ENCODE measurements at places on chromosomes 16 and 17.

- DNase-seq = peak; percentile 75
Measured at GRCh38 chr17:40284085-40284713, 3.5 kb upstream of the CDC6 start.

GRCh38 chr16:78689028-78689427 is 589.6 kb downstream of the WWOX start:
- DNase-seq = no peak

DNA sequence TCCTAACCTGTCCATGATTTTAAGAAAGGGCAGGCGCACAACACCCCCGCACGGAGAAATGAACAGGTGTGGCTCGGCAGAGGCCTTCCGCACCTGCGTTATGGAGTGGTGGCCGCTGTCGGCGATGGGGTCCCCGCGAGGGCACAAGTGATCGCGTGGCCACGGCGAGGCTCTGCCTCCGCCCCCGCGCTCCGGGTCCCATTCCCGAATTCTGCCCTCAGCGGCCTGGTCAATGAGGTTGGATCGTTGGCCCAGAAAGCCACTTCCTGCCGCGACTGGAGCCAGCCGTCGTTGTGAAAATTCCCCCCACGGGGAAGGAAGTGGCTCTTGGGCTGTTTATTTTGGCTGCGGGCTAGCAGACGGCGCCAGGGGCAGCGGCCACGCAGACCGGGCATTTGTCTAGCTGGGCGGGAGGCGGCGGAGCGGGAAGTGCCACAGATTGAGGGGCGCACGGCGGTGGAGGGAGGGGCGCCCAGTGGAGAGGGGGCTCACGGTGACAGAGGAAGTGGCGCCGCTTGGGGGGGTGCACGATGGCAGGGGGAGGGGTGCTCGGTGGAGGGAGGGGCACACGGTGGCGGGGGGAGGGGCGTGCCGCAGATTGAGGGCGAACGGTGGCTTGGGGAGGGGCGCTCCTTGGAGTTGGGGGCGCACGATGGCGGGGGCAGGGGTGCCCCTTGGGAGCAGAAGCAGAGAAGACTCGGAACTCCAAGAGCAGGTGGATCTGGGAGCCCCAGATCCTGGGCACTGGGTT is 25.0 kb downstream of the MRC2 start:
- DNase-seq = peak; percentile 89

- peak; percentile 10 for DNase-seq
Measured at GRCh38 chr16:49352892-49353291, 20.7 kb upstream of the C16orf78 start.

DNA sequence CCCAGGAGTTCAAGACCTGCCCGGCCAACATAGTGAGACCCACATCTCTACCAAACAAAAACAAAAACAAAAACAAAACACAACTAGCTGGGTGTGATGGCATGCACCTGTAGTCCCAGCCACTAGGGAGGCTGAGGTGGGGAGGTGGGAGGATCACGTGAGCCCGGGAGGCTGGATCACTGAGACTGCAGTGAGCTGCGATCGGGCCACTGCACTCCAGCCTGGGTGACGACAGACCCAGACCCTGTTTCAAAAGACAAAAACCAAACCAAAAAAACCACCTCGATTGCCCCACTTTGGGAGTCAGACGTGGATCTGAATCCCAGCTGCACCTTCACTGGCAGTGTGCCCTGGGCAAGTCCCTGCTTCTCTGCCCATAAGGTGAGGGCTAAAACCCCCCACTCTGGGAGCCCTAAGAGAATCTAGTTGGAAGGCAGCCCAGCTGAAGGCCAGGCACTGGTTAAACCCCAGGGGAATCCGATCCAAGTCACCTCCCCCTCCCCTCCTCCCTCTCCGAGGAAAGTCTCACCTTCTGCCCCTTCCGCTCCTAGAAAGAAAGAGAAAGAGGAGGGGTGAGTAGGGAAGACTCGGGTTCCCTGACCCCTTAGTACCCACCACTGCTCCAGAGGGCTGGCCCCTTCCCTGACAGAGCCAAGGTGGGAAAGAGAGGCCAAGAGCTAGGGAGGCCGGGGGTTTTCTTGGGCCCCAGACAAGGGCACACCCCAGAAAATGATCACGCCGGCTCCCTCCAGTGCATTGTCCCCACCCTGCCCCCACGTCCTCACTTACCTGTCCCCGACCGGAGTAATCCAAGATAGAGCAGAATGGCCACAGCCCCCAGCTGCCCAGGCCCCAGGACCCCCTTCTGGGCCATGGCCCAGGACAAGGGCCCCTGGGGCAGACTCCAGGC is 647 bp downstream of the PRSS8 start:
- DNase-seq = no peak

- DNase-seq = no peak
Measured at GRCh38 chr16:85346404-85347212, 234.3 kb upstream of the CIBAR2 start.
